ENCODE measurements at places on chromosomes 12 and 14. TPM values are rescaled to one million over a fixed set of nuclear protein-coding genes. Genes with fewer than 3 reads are reported as not detected.

DNA sequence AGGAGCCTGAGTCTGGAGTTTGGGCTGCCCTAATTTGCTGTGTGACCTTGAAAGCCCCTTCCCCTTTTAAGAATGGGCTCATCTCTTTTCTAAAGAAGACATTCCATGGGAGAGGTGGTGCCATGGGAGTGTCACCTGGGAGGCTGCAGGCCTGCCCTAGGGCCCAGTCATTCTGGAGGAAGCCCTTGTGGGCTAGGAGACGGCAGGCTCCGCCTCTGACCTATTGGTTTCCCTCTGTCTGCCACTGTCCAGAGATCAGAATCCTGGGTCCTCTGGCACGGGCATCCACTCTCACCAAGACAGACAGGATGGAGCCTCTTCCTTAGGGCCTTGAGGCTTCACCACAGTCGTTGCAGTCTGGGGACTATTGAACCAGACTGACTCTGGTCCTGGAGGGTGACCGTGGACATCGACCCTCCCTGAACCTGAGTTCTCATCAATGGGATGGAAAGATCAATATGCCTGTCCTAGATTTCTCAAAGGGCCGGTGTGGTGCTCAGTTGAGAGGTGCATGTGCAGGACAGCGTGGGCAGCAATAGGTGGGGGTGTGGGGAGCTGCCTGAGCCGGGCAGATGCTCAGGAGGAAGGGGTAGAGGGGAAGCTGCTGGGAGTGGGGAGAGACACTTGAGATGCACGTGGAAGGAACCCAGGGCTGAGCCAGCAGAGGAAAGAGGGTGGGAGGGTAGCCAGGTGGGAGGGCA is 12.2 kb upstream of the CLMN start:
- DNase-seq: no peak

DNA sequence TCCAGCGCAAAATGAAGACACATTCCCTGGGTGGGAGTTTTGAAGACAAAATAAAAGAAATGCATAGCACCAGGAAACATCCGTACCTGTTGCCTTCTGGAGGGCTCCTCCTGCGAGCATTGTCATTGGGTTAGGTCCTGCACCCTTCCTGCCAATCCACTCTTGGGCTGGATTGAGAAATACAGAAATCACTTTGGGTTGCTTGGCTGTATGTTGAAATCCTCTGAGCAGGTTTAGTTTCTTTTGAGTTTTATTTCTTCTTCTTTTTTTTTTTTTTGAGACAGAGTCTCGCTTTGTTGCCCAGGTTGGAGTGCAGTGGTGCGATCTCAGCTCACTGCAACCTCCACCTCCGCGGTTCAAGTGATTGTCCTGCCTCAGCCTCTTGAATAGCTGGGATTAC is 67.6 kb downstream of the ARF6 start:
- DNase-seq: no peak

GRCh38 chr12:19311165-19311564 is 128.1 kb upstream of the AEBP2 start:
- DNase-seq: no peak

DNA sequence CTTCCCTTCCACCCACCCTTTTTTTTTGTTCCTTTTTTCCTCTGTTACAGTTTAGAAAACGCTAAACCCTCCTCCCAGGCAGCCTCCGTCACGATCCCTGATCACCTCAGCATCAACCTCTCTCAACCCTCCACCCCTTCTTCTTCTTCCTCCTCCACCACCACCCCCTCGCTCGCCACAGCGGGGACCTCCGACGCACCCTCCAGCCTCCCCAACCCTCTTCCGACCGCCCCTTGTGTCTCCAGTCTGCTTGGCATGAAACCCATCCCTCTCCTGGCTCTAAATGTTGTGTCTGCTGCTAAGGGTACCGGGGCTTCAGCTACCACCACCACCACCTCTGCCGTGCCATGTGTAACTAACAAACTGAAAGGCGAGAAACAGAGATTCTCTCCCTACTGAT is 22.9 kb downstream of the PCBP2 start:
- no peak for DNase-seq

- no peak for DNase-seq
These were observed 412.0 kb upstream of the ATP2B1 start for GRCh38 chr12:90120627-90121026.

DNA sequence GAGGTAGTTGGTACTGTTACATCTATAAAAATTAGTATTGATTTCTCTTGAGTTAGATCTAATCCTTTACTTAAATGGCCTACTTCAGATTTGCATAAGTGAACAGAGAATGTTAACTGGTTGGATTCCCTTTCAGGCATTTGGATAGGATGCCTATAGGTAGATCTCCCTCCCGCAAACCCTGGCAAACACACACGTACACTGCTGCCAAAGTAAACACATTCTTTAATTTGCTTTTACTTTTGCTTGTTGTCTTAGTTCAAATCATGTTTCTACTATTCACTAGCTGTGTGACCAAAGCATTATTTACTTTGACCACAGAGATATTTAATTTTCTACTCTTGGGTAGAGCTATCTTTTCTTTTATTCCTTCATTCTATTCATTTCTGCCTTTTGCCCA is 936.1 kb upstream of the FBXO33 start:
- DNase-seq: no peak

- no peak for DNase-seq
These were observed 34.6 kb downstream of the NOC4L start for GRCh38 chr12:132178801-132179401.

GRCh38 chr14:102768223-102769048 is 8.8 kb upstream of the TRAF3 start:
- peak; percentile 27 for DNase-seq

DNA sequence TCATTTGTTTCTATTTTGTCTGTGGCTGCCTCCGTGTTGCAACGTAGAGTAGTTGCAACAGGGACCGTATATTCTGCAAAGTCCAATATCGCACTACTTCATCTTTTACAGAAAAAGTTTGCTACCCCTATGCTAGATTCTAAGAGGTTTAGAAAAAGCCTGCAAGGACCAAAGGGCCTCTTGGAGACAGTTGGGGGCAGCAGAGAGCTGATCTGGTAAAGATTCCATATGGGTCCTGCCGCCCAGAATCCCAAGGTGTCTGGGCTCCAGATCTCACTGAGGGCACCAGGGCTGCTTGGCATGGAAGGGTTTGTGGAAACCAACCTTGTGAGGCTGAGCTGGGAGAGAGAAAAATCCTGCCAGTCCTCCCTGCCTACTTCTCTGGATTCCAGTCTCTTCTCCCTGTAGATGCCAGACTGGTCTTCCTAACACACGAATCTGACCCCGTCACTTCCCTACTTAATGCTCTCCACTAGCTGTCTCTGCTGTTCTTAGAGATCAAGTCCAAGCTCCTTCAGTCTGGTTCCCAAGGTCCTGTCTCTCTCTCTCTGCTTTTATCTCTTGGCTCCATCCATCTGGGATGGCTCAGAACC is 74.6 kb downstream of the GLRX5 start:
- no peak for DNase-seq

- no peak for DNase-seq
These were observed 268.1 kb upstream of the RTL1 start for GRCh38 chr14:101171650-101172049.

DNA sequence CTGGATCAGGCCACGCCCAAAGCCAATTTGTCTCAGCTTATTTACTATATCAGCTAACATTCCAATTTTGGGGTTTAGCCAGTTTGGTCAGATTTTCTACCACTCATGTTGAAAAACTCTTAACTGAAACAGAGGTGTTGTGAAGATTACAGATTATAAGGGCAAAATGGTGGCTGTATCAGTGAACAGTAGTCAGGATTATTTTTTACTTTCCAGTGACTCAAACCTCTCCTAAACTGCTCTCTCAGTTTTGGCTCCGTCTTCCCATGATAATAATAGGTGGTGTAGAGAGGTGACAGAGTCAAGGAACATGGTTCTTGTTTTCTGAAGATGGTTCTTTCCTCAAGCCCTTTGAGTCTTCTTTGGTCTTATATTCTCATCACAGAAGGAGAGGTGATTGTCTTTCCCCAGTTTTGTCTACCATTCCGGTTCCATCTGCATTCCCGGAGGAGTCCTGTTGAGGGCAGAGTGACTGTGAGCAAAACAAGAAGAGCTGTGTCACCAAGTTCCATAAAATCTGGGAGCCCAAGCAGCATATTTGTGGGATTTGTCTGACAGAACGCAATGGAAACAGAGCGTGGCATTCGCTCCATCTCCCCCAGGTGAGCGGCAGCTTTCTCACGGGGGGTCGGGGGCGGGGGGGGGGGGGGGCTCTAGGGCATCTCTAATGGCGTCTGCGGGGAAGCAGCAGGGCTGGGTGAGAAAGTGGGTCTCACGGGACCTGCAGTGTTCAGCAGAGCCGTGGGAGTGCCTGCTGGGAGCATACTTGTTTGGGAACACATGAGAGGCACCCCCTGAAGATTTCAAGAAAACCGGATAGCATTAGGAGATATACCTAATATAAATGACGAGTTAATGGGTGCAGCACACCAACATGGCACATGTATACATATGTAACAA is 59.1 kb downstream of the TBC1D30 start:
- no peak for DNase-seq

DNA sequence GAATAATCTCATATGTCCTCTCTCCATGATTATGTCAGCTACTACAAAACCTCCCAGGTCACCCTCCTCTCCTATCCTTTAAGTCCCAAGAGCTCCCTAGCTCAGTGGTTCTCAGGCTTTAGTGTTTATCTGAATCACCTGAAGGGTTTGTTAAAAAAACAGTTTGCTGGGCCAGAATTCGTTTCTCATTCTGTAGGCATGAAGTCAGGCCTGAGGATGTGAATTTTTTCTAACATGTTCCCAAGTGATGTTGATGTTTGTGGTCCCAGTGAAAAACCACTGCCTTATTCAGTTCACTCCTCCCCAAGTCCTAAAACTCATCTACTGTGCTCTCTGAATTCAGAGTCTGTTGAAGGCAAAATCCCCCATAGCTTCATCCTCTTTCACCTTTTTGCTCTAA is 241.4 kb downstream of the ETNK1 start:
- DNase-seq: no peak

CCDC38 gene
- total RNA-seq: not detected

CLEC1B gene
- not detected for total RNA-seq

LRTM2 gene
- total RNA-seq: not detected

NCKAP5L gene
- total RNA-seq: 42.1 TPM

KRT76 gene
- not detected for total RNA-seq

Measured in tibial nerve (tissue), 4 donors.